ENCODE measurements at places on chromosomes 4 and X. TPM values are rescaled to one million over a fixed set of nuclear protein-coding genes. Genes with fewer than 3 reads are reported as not detected.
A peak's percentile ranks its signal among the peaks of the same experiment; 100 is the strongest.

DNA sequence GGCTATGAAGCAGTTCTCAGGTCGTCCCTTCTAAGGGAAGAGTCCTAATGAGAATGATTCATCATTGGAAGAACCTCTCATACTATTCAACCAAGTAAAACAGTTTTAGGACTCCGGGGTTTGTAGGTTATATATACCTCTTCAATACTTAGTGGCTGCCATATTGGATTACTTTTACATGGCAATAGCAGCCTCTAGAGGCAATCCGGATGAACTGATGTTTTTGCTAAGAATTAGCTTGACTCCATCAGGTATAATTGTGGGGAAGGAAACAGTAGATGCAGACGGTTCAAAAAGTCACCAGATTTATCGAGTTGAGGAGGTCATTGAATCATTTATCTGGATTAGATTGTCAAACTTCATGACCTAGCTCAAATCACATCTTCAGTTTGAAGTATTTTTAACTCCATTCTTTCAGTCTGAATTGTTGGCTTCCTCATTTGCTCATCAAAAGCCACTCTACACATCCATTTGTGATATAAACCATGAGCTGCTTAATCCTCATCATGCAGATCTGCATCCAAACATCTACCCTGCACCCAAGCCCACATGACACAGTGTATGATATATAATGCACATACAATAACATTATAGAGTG, 28.4 kb downstream of the GUCY1B1 start:
- no peak for DNase-seq

DNA sequence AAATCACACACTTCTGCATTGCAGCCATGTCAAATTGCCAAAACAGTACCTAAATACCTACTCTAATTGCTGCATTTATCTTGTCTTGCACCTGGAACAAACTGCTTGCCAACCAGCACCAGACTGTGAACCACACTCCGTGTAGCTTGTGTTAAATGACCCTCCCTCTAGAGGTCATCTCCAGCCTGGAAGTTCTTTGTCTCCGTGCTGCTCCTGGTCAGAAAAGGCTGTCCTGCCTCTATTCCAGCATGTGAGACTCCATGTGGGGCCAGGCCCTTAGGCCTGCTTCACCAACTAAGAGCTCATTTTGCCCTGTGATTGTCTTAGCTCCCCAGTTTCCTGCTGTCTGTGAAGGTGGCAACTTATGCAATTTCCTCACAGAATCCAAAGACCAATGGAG, 28.3 kb downstream of the CNGA2 start:
- DNase-seq: no peak

- DNase-seq: no peak
These were observed 33.8 kb upstream of the FGFBP2 start for GRCh38 chr4:15996773-15997172.

- no peak for DNase-seq
These were observed 139.9 kb upstream of the SLC4A4 start for GRCh38 chr4:71198958-71199357.

DNA sequence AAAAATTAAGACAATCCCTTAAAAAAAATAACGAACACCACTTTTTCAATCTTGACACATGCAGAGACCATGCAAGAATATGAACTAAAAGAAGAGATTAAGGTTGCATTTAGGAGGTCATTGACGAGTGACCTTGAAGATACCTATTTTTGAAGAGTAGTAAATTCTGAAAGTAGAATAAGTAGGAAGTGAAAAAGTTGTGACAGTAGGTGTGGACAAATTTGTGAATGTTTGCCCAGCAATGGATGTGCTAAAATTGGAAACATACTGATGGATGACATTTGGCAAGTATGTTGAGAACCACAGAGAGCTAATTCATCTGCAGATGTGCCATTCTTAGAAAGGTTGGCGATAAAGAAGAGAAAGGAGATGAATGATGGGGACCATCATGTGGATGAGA, 213.7 kb upstream of the VCX3A start:
- DNase-seq: no peak

GRCh38 chrX:2478546-2479419, 22.0 kb downstream of the DHRSX start:
- DNase-seq: no peak

DNA sequence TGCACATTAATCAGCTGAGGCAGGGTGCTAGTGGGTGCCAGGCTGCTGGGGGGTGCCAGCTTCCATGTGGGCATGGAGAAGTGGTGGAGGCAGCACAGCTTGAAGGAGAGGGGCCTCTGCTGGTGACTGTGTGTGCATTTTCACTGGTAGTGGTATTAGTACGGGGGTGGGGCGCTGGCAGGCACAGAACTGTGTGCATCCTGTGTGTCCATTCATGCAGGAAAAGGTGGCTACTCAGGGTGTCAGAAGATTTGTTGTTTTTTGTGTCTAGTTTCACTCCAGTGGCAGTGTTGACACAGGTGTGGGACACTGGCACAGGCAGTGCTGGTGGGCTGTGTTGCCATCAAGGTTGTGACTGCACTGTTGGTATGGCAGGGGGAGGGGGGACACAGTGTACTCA, 1303.6 kb downstream of the FAM133A start:
- no peak for DNase-seq

DNA sequence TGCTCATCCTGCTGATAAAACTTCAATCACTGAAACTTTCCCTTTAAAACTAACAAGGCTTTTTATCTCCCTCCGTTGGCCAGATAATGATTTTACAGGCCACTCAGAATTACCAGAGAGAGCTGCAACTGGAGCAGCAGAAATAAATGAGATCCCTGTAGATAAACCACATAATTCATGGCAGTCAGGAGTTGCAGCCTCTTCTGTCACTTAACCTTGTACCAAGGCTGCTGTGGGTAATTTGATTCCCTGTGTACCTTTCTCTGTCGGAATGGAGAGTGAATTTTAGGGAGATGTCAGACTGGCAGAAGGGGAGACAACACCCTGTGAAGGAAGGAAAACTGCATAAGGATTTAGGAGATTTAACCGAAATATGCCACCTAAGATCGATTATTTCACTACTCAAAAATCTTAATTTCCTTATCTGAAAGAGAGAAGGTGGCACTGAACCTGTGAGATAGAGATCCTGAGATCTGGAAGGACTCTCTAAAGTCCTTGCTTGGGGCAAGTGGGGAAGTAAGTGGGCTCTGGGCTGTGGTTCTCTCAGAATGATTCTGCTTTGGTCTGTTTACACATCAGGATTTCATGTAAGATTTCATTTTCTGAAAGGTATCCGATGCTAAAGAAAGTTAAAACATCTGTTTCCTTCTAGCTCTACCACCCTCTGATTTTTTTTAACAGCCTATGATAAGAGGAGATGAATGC, 14.3 kb upstream of the TSPAN5 start:
- DNase-seq: no peak

DNA sequence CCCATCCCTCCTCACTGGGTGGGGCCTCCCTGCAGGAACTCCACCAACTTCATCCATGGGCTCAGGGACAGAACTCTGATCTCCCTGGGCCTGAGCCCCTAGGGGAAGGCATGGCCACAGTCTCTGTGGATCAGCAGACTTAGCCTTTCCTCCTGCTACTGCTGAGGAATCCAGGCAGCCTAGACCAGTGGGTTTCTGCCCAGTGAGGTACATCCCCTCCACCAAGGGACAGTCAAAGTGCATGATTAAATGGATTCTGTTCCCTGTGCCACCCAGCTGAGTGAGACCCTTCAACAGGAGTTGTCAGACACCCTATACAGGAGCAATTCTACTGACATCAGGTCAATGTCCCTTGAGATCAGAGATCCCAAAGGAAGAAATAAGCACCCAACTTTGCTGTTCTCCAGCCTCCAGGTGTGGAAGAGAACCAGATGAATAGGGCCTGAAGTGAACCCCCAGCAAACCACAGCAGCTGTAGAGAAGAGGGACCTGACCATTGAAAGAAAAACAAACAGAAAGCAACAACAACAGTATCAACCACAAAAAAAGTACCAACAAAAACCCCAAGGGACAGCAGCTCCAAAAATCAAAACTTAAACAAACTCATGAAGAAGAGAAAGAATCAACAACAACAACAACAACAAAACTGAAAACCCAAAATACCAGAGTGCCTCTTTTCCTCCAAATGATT, 84.8 kb downstream of the CHIC1 start:
- DNase-seq: no peak

DNA sequence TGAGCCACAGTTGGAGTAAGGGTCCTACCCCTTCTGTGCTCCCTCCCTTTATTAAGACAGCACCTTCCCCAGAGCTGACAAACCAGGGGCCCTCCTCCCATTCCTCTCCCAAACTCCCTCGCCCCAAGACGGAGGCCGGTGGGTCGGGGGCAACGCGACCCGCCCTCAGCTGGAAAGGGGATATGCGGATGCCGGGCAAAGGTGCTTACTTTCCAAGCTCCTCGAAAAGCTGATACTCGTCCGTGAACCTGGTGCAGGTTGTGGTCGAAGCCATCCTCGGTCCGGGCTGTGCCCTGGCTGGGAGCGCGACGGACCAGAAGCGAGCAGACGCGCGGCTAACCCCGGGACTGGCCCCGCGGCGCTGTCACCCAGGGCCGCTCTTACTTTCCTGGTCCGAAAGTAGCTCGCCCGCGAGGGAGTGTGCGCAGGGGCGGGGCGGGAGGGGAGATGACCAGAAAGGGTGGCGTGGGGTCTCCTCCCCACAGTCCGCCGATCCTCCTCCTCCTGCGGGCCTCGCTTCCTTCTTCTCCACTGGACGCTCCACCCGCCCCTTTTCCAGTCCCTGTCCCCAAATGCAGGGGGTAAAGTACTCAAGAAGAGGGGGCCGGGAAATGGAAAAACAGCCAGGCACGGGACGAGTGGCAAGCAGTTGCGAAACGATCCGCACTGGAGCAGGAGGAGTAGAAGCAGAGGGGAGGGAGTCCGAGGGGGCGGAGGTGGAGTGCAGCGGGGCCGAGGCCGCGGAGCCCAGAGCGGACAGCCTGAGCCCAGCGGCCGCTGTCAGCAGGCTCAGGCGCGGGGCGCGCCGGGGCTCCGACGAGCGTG, 531 bp downstream of the CAMK2D start:
- DNase-seq: no peak

- no peak for DNase-seq
These were observed 786.2 kb downstream of the RAB28 start for GRCh38 chr4:12697970-12698369.

- DNase-seq: no peak
These were observed 63.7 kb upstream of the TLR2 start for GRCh38 chr4:153620352-153620751.

- no peak for DNase-seq
These were observed 107.5 kb upstream of the RPL34 start for GRCh38 chr4:108512615-108513505.

GRCh38 chrX:115018040-115018647, 728 bp upstream of the IL13RA2 start:
- no peak for DNase-seq

- no peak for DNase-seq
These were observed 684.4 kb upstream of the GNPDA2 start for GRCh38 chr4:45410701-45411210.

- DNase-seq: no peak
These were observed 566.4 kb upstream of the DIPK2B start for GRCh38 chrX:45766981-45767501.

DNA sequence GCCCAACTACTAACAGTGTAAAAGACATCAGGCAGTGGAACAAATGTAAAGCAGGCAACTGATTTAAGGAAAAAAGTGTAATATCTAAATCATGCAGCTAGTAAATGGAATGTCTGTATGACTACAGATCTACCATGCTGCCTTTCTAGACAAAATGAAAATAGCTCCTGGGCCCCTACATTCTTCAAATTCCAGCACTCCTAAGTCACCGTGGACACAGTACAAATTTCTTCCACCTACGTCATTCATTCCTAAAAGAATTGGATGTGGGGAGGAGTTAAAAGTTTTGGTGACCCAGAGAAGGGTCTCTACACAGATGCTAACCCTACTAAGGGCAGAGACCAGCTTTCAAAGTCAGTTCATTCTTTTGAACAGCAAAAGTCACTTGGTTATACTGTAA, 137.2 kb upstream of the ARHGEF9 start:
- no peak for DNase-seq

GRCh38 chr4:39043058-39043860, 11.1 kb upstream of the TMEM156 start:
- DNase-seq: no peak

DNA sequence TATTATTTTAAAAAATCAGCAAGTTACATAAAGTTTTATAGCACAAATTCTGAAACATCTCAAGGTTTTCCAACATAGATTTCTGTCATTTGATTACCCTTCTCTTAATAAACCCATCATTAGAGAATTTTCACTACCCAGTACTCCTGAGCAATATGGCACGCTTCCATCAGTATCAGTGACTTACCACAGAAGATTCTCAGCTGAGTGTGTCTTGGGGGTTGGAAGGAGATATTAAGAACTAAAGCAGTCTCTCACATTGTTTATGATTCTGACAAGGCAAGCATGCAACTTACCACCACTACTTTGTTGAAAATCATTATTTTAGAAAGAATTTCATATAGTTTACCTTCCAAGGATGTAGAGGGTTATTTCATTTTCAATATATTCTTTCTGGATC, 67.7 kb downstream of the INPP4B start:
- no peak for DNase-seq

GRCh38 chr4:184348311-184349233, 125.8 kb downstream of the IRF2 start:
- no peak for DNase-seq

DNA sequence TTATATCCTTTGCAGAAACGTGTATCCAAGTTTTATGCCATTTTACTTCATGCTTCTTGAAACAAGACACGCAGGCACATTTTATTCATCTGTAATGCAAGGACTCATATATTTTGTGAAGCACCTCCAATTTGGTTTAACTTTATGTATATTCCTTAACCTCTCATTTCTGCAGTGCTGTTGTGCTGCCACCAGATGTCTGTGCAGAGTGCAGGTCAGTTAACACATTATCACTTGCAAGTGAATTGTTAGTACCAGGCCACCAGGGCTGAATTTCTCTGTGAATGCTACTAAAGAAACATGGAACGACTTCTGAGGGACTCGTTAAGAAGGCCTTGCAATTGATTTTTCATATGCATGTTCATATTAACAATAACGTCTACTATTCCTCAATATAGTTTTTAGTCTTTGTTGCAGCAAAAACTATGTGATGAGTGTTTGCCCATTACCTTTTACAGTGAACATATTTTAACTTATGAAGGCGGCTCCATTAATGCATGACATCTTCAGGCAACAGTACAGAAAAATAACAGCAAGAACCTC, 770.3 kb downstream of the NLGN4X start:
- no peak for DNase-seq

GRCh38 chr4:71029504-71029903, 36.1 kb downstream of the DCK start:
- no peak for DNase-seq

- DNase-seq: no peak
These were observed 10.4 kb upstream of the NALF2 start for GRCh38 chrX:69493766-69494165.

- DNase-seq: no peak
These were observed 161.2 kb upstream of the WDFY3 start for GRCh38 chr4:85127653-85128052.

- peak; percentile 85 for DNase-seq
These were observed 42.5 kb upstream of the C1GALT1C1 start for GRCh38 chrX:120672389-120672788.

The FOXR2 gene
- total RNA-seq: not detected

The MAGEA2B gene
- total RNA-seq: not detected

The TRIM2 gene
- 12.7 TPM for total RNA-seq

The DSPP gene
- total RNA-seq: not detected

The ADGRA3 gene
- total RNA-seq: 36.5 TPM

The NSUN7 gene
- total RNA-seq: 0.21 TPM

The SPANXB1 gene
- total RNA-seq: not detected

The TBL1X gene
- total RNA-seq: 20.1 TPM

The BCAP31 gene
- 304 TPM for total RNA-seq

The CACNA1F gene
- not detected for total RNA-seq

The ASB9 gene
- 21.0 TPM for total RNA-seq

The RTL9 gene
- not detected for total RNA-seq

The SLC30A9 gene
- 59.5 TPM for total RNA-seq

The PRDM5 gene
- total RNA-seq: 6.1 TPM

The CSAG3 gene
- total RNA-seq: not detected

The CENPI gene
- 44.7 TPM for total RNA-seq

The RTL3 gene
- total RNA-seq: not detected
